ENCODE measurements at places on chromosomes 3 and 15.

DNA sequence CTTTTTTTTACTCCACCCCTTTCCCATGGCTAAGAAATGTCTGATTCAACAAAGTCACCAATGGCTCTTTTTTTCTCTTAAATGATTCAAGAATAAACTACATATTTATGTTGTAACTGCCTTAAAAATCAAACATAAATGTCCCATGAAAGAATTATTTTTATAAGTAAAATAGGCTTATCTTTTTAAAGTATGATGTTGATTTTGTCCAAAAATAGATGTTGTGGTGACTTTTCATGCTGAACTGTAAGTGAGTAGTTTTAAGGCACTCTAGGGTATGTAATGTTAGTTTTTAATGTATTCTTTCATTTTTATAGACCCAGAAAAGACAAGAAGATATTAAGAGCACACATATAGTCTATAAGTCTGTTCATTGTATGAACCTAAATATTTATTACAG, 594.9 kb downstream of the NLGN1 start:
- DNase-seq = no peak

DNA sequence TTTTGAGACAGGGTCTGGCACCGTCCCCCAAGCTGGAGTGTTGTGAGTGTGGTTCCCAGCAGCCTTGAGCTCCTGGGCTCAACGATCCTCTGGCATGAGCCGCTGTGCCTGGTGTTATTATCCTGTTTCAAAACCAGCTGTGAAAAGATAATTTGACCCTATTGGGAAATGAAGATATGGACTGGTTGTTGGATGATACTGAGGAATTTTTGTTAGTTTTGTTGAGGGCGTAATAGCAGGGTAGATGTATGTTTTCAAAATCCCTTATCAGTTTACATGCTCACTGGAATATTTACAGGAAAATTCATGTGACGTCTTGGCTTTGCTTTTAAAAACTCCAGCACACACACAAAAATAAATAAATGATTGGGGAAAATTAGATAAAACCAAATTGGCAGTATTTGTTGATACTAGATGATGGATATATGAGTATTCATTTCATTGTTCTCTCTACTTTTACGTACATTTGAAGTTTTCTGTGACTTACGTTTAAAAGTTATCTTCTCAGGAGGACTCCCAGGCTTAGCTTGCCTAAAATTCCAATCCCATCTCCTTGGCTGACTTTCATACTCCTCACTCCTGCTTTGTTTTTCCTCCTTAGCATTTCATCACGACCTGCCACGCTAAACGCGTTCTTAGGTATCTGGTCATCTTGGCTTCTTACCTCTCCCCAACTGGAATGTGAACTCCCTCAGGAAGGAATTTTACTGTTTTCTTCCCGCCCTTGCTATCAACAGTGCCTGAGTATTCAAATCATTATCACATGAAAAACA, 56.8 kb upstream of the TFRC start:
- no peak for DNase-seq

DNA sequence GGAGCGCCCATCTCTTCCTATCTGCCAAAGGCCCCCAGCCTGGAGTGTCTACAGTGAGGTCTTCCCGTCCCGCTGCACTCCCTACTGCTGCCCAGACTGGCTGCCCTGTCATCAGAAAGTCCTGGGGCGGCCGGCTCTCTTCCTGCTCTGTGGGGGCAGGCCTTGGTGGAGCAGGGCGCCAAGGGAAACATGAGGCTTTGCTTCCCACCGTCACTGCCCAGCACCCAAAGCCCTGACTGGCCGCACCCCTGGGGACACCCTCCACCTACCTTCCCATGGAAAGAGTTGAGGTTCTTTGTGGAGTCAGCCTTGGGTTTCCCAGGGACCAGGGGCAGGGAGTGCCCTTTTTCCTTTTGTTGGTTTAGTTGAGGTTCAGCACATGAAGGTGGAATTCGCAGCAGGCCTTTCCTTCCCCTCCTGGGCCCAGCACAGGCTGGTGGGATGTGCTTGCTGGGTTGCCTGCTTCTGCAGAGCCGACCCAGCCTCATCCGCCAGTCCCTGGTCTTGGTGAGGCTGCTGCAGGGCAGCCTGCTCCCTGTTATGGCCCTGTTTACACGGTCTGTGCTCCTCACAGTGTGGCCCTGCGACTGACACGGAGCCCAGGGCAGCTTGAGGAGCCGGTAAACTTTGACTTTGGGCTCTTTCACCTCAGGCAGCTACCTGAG, 51.8 kb upstream of the PLXNA1 start:
- no peak for DNase-seq

GRCh38 chr3:7565574-7565973, 704.7 kb downstream of the GRM7 start:
- no peak for DNase-seq

DNA sequence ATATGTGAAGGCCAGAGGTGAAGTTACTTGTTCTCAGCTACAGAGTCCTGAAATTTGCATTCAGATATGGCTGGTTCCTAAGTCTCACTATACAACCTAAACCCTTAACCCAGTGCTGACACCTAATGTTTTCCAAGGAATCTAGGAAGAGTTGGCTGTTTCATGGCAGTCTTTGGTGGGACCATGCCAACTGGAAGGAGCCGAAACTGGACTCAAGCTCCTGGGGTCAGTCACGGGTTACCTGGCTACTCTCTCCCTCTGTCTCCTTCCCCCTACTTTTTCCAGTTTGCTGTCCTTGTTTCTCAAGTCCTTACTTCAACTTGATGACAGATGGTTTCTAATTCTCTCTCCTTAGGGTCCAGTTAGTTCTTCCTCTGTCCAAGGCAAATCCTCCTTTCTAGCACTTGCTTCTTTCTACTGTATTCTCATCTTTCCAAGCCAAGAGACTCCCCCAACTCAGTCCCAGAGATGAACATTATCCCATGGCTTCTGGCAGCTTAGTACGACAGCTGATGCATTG, 88.6 kb upstream of the COL6A5 start:
- no peak for DNase-seq

GRCh38 chr3:132006605-132007204, 28.1 kb downstream of the CPNE4 start:
- DNase-seq = no peak

DNA sequence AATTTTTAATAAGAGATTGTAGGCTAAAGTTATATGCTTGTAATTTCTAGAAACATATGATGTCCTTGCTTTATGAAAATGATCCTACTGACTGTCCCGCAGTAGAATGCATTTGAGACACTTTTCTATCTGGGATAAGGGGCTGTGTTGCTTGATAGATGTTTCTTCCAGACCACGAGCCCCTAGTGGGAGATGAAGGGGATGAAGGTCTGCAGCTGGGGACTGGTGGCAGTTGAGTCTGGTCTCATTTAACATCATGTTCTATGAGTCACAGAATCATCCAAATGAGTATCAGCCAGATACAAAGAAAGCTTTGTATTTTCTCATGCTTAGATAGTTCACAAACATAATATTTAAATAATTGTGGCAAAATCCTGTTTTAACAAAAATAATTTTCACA, 84.3 kb upstream of the PRTG start:
- DNase-seq = no peak

GRCh38 chr15:90295270-90295648, 29.8 kb downstream of the NGRN start:
- no peak for DNase-seq

DNA sequence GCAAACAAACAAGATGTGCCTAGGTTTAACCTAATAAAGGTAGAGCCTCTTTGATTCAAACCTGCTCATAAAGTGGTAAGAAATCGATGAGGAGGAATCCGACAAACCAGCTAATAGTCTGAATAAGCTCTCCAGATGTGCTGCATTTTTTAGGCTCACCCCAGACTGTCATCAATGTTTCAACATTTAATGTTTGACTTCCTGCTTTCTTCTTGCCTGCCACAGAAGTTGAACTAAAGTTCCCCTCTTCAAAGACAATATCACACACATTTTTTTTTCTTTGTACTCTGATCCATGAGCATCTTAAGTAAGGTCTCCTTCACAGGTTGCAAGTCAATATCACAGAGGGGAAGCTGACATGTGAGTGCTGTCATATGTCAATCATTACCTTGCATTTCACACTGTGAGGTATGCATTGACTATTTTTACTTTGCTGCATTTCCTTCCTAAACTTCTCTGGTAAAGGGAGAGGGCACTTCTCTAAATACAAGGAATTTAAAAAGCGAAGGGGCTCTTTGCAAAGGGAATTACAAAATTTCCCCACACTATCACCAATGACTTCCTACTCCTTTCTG, 172.3 kb upstream of the MCTP2 start:
- no peak for DNase-seq

DNA sequence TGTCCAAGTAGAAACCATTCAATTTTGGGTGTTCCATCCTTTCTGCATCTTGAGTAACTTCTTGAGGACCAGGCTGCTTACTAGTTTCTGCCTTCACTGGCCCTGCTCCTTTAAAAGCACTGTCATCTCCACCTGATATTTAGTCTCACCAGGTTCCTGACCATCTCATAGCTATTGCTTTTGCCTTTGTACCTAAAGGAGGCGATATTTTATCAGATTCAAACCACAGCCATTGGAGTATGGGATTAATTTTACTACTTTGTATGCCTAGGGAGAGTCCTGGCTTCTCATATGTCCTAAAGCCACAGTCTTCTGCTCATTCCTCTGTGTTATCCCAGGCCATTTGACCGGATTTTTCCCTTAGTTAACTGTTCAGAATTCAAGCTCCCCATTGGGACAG, 51.8 kb upstream of the RFX7 start:
- no peak for DNase-seq

- DNase-seq = no peak
Observed at GRCh38 chr3:21785765-21786437, 34.9 kb upstream of the ZNF385D start.

- no peak for DNase-seq
Observed at GRCh38 chr3:83140983-83141382, 1379.5 kb upstream of the GBE1 start.

GRCh38 chr15:28930476-28931291, 44.9 kb downstream of the APBA2 start:
- DNase-seq = no peak

DNA sequence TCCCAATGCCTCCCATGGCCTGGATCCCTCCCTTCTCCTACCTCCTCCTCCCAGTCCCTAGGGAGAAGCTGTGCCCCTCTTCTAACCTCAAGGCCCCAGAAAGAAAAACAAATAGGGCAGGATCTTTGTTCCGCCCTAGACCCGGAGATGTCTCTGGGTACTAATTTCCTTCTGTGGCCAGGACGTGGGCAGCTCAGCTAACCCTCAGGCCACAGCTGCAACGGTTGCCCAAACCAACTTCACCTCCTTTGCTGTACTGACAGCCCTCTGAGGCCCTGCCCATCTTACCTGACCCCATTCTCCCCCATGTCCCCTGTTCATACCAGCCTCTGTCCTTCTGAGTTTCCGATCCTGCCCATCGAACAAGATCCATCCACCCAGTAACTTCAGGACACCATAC, 70.7 kb downstream of the SRGAP3 start:
- no peak for DNase-seq

GRCh38 chr3:144317961-144318360, 346.3 kb downstream of the DIPK2A start:
- DNase-seq = no peak

DNA sequence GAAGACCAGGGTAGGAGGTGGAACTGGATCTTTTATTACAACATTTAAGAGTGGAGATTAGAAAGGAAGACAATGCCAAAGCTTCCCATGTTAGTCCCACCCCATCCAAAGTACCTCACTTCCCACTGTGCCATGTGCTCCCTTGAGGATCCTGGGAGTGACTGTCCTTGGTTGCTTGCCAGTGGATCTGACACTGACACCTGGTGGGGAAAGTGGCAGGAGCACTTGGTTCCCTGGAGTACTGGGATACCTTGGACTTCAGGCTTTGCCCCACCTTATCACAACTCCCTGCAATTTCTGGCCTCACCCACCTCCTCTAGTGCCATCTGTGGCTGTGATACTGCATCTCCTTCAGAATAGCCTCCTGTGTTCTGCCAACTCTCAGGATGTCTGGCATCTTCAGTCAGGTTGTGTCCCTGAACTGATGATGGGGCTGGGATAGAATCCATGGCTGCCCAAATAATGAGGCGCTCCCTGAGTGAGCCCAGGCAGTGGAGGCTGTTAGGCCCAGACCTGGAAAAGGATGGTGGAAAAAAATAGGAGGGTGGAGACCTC, 1.3 kb downstream of the ELL3 start:
- no peak for DNase-seq

DNA sequence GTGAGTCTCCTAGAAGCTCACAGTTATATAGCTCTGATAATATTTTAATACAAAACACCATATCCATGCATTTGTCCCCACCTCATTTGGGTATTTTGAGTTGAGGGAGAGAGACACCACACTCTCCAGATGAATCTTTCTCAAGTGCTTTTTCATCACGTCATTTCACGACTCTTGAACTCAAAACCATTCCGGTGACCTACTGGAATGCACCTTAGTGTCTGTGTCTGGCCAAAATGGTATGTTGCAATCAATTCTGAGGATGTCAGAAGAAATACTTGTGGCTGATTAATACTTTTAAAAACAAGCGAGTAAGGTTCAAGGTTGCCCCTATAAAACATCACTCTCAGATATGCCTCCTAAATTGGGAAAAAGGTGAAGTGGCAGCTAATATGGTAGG, 352.6 kb upstream of the ICE2 start:
- DNase-seq = no peak

DNA sequence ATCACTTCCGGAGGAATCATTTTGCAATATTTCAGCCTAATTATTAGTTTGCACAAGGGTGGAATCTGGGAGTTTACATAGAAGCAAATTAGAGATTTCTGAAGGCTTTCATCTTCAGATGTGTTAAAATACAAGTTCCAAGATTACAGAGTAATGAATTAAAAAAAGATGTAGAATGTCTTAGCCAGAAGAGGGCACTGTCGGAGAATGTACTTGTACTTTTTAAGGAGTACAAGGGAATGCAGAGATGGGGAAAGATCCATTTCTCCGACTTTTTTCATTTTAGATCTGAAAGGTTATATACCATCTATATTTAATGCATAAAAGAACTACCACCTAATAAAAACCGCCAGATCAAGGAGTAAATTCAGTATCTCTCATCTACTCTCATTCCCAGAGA, 43.1 kb upstream of the WDR5B start:
- no peak for DNase-seq

GRCh38 chr3:102904629-102905028, 469.8 kb downstream of the ZPLD1 start:
- DNase-seq = no peak
